Astrocyte of the spinal cord (primary cell): ENCODE measurements at places on chromosomes 5 and 9.

- no peak for DNase-seq
Observed at GRCh38 chr5:75059912-75060545, 7.7 kb upstream of the GCNT4 start.

- peak; percentile 86 for DNase-seq
Observed at GRCh38 chr5:103461243-103461642, 101.3 kb downstream of the NUDT12 start.

- DNase-seq: peak; percentile 52
Observed at GRCh38 chr5:36457511-36458270, 148.7 kb upstream of the SLC1A3 start.

- no peak for DNase-seq
Observed at GRCh38 chr9:77827104-77827784, 179.1 kb upstream of the GNA14 start.
